EH (cell line): ENCODE measurements at places on chromosomes 13 and 19.

- DNase-seq, result no peak
Measured at GRCh38 chr19:33000510-33000909, 28.5 kb downstream of the FAAP24 start.

DNA sequence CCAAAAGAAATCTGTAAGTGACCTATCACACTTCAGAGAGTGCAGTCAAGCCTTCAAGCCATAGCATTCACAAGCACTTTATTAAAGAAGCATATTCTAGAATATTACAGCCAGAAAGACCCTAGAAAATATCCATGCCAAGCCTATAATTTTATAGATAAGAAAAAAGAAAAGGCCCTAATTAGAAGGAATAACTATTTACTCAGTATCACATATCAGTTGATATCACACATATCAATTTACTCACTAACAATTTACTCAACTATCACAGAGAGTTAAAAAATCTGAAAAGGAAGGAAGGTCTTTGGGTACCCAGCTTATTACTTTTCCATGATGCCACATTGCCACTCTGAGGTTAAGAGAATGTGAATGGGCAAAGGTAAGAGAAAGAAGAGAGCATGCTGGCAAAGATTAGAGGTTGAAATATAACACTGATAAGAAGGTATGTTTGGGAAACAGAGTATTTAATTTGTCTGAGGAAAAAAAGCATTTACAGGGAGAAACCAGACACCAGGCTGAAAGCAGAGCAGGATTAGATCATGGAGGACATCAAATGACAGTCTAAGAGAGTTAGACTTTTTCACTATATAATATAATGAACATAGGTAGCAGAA, 186.2 kb downstream of the VWA8 start:
- DNase-seq, result no peak

DNA sequence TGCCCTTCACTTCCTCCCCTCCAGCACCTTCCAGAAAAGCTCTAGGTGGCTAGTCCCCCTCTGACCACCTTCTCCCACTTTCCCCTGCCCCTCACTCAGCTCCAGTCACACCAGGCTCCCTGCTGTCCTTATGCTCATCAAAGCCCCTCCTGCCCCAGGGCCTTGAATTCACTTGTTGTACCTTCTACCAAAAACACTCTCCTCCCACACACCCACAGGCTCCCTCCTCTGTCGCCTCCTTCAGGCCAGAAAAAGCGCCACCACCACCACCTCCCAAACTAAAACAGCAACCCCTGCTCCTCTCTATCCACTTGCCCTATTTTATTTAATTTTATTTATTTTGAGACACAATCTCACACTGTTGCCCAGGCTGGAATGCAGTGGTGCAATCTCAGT, 4.8 kb upstream of the CEACAM16 start:
- no peak for DNase-seq

- DNase-seq, result no peak
Measured at GRCh38 chr13:53285896-53286430, 257.4 kb downstream of the OLFM4 start.

DNA sequence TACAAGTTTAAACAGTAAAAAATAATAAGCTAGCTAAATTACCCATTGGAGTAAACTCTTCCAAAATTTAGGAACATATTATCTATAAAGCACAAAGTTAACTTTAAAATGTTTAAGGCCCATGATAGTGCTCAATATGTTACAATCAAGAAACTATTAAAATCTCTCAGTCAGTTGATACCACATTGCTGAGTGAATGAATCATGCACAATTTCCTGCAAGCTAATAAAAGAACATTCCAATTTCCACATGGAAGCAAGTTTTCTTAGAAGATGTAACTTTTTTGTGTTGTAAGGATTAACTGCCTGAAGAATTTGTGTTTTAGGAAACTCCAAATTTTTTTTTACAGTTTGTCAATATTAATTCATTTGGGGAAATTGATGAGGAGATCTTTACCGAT, 666.6 kb downstream of the SLITRK1 start:
- DNase-seq, result peak; percentile 86

GRCh38 chr13:70375718-70376117, 267.5 kb upstream of the KLHL1 start:
- no peak for DNase-seq

- DNase-seq, result peak; percentile 58
Measured at GRCh38 chr13:39676315-39676876, 20.9 kb downstream of the COG6 start.

- DNase-seq, result peak; percentile 25
Measured at GRCh38 chr19:37333457-37333856, 37.4 kb upstream of the ZNF527 start.

GRCh38 chr13:95644601-95645052, at the start of gene DZIP1:
DZIP1 (minus strand) TSS chr13:95644706; CDS start chr13:95642029, 2,677 bp downstream.
- peak; percentile 88 for DNase-seq
